GM12864 (cell line): ENCODE measurements at places on chromosomes 4 and X.

DNA sequence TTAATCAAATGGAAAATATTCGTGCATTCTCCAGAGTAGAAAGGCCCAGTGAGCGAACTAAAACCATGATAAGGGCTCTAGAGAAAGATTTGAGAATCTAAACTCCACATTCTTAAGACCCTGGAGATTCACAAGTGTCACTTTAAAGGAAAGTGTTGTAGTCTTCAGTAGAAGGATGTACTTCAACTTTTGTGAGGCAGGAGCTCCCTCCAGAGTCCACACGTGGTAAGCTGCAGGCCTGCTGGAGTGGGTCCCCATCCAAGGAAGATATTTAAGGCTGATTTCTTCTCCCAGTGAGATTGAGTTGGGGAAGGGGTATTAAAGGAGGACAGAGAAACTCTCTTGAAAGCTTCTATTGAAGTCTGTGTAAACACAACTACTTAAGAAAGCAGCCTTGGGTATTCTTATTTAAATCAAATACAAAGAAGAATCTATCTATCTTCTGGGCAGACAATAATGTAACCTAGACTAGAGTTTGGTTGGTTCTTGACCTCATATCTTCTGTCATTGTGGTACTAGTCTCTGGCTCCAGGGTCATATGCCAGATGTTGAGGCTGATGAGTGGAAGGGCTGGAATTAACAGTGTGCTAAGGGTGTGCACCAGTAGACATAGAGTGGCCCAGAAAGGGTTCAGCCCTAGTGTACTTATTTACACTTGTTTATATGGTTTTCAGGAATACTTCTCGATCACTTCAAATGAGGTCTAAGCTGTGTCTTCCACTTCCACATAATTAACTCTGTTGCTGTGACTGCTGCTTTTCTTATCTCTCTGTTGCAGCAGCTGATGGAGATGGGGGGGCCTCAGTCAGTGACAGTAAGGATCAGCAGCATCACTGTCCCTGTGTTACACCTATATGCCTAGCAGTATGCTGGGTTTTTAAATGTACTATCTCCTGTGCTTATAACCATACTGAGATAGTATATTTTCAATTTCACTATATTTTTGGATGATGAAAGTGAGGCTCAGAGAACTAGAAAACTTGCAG lies 76.1 kb downstream of the HMGB2 start:
- DNase-seq: no peak

DNA sequence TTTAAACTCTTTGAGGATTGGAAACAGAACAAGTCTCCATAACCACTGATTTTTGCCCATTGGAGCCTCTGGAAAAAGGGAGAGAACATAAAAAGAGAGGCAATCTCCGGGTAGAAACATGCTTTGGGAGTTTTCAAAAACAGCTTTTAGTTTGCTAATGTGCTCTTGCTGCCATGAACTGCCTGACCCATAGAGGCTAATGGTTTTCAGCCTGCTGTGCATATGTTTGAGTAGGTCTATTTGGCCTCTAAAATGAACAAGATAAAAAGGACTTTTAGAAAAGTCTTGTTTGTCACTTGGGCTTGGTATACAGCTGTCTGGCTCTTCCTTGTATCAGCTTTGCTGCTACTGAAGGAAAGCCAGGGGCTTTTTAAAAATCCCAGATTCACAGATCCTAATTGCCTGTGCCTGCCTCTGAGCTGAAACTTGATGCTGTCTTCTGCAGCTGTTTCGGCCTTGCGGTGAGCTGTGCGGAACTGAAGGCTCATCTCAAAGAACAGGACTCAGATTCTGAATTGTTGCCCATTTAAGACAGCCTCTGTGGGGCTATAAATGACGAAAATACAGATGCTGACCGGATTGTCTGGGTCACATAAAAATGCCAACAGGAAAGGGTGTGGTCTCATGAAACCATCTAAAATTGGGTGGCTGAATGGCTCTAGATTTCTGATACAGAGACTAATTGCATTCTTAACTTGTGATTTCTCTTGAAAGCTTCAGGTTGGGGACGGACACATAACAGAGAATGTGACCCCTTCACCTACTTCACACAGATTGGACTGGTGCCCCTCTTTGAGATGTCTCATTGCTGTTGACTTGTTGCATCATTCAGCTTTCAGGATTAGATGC lies 18.4 kb upstream of the ZNF41 start:
- no peak for DNase-seq

GRCh38 chrX:50067435-50068284 lies 133.1 kb downstream of the AKAP4 start:
- DNase-seq: no peak

- no peak for DNase-seq
Measured at GRCh38 chr4:143251779-143252178, 67.1 kb downstream of the USP38 start.

DNA sequence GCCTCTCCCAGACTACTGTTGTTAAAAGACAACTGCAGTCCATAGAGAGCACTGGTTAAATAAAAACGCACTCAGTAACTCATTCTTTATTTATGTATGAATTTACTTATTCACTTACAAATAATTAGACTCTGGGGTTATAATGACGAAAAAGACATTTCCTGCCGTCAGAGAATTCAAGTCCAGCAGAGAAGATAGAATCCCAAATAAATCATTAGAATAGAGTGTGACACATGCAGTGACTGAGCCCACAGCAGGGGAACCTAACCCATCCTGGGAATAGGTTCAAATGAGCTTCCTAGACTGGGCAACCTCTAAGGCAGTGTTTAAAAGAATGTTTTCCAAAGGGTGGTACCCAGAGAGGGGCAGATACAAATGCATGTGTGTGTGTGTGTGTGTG lies 53.9 kb downstream of the FGFBP1 start:
- DNase-seq: no peak

DNA sequence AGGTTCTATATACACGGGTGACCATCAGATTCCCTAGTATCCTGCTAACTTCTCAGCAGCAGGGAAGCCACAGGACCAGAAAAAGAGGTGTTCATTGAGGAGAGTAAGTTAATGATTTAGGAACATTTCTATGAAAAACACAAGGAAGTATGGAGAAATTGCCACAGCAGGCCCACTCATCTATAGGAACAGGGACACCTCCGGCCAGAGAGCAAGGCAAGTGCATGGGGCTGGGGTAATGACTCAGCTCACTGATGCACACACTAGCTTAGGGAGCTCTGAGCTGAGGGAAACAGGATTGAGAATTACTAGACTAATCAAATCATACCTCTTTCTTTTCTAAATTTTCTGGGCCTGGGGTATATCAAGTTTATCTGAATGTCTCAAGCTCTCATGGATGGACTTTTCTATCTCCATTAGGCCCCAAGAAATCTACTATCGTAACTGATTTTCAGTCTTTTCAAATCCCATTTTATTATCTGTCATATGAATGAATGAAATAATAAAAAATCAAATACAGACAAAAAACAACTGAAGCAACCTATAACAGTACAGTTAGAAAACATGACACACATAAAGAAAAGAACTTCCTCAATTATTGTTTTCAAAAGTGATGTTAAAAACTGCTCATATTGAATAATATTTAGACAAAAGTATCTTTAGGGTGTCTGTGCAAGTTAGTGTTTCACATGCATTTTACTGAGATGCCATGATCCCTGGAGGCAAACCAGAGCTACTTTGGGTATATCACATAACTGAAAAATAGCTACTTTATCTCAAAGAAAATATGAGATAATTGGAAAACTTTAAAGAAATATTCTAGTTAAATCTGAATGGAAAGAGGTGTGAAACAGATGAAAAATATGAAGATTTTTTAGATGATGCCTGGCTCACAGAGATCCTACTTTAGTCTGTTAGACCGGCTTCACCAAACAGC lies 89.8 kb downstream of the FBXO8 start:
- DNase-seq: no peak

- no peak for DNase-seq
Measured at GRCh38 chrX:17298564-17298963, 76.4 kb upstream of the NHS start.

- no peak for DNase-seq
Measured at GRCh38 chr4:8778291-8778690, 93.3 kb downstream of the HMX1 start.

DNA sequence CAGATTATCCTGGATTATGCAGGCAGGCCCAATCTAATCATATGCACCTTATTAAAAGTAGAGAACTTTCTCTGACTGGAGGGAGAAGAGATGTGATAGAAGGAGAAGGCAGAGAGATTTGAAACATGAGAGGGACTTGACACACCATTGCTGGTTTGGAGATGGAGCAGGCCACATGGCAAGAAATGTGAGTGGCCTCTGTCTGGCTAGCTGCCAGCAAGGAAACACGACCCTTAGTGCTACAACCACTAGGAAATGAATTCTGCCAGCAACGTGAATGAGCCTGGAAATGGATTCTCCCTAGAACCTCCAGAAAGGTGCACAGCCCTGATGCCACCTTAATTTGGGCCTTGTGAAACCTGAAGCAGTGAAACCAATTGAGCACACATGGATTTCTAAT lies 79.5 kb upstream of the MBNL3 start:
- no peak for DNase-seq

DNA sequence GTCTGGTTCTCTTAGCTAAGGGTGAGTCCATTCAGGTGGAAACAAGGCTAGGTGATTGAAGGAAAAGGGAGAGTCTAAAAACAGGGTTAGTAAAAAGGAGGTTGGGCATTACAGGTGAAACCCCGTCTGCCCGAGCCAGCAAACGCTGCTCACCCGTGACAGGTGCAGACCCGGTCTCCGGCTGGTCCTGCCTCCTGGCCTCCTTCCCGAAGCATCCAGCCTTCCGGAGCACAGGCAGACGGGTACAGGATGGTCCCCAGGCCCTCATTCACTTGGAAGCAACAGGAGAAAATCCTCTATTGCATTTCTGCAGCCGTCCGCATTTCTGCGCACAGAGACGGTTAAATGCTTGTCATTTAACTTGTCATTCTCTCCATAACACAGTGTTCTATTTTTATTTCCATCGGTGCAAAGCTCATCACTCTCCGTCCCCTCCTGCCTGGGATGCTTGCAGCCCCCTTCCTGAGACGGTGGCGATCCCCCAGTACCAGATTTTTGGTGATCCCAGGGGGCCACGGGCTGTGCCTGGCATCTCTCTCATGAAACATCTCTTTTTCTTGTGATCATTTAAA lies 90.8 kb upstream of the PPP2R3B start:
- no peak for DNase-seq

GRCh38 chr4:20249333-20249732 lies 2.4 kb upstream of the SLIT2 start:
- DNase-seq: no peak

DNA sequence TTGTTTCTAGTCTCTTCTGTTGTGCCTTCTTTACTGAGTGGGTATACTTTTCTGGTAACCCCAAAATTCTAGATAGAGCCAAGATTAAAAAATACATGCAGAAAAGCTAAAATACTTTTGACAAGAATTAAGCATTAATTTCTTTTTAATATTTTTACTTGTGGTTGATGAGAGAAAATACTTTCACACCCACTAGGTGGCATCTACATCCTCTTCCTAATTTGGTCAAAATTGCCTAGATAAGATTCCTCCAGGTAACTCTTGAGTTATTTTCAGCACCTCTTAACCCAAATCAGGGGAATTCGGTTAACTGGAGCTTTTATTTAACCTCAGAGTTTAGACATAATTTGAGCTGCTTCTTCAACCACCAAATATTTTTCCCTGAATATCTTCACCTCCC lies 28.4 kb upstream of the COX7B2 start:
- DNase-seq: no peak

GRCh38 chr4:121360495-121360894 lies 20.3 kb downstream of the QRFPR start:
- DNase-seq: no peak

DNA sequence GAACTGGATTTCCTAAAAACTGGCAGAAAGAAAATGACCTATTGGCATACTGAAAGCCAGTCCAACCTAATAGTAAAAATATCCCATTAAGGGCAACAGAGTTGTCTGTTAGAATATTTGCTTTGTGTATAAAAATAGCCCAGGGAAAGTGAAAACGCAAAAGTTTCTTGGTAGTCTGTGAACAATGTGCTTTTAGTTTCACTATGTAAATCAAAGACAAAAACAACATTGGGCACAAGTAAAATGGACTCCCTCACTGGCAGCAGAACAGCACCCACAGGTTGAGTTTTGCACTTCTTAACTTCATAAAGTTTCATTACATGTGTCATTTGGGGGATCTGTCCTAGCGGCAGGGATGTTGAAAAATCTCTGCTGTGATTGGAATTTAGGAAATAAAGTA lies 4.3 kb upstream of the FGG start:
- DNase-seq: peak; percentile 45

- no peak for DNase-seq
Measured at GRCh38 chr4:10226756-10227155, 110.2 kb upstream of the WDR1 start.

DNA sequence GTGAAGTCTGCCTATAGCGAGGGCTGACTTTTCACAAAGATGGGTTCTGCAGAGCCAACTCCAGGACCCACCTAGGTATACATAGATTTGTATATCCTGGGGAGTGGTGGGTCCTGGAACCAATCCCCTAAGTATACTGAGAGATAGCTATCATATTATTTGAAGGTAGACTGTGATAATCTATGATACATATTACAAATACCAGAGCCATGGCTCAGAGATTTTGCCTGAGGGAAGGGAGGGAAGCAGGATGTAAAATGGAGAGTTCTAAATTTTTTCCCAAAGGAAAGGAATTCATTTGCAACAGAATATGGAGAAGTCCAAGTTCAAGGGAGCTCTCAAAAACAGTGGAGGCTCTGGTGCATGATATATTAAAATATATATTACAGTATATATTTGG lies 7.2 kb downstream of the TCEAL3 start:
- DNase-seq: no peak

- no peak for DNase-seq
Measured at GRCh38 chr4:139581096-139581495, 25.1 kb upstream of the SETD7 start.

- no peak for DNase-seq
Measured at GRCh38 chrX:13899607-13900006, 82.7 kb upstream of the GPM6B start.

DNA sequence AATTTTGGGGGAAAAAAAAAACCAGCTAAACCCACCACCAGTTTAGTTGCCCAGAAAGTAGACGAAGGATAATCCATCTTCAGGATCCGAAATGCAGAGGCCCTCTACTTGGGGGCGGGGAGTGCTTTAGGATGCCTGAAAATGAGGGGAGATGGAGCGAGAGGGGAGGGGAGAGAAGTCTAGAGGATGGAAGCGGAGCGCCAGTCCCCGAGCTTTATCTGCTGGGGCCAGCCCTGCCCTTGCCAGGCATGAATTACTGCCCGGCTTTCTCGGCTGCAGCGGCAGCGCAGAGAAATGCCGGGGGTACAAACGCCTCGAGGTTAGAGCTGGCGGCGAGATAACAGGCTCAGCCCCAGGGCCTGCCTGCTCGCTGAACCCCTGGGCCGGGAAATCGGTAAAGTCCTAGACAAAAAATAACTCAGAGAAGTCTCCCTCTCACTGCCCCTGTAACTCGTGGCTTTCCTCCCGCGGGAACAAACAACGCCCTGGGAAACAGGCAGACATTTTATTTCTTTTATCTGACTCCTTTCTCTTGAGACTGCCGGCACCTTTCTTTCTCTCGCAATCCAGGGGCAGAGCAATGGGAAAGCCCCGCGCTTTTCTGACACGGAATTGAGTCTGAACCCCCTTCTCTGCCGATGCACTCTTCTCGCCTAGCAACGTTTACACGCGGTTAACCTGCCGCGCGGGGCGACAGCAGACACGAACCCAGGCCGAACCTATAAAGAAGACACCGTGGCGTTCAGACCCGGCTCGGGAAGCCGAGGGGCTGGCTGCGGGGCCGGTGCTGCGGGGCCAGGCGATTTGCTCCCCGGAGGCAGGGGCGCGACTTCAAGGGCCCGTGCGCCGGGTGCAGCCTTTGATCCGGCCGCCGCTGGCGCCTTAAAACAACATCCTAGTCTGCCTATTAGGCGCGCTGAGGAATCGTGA lies 3.1 kb upstream of the MSX1 start:
- DNase-seq: no peak
